ENCODE measurements at places on chromosomes 2 and 18.

GRCh38 chr2:217789736-217790181 lies 213.0 kb downstream of the TNS1 start:
- no peak for DNase-seq

DNA sequence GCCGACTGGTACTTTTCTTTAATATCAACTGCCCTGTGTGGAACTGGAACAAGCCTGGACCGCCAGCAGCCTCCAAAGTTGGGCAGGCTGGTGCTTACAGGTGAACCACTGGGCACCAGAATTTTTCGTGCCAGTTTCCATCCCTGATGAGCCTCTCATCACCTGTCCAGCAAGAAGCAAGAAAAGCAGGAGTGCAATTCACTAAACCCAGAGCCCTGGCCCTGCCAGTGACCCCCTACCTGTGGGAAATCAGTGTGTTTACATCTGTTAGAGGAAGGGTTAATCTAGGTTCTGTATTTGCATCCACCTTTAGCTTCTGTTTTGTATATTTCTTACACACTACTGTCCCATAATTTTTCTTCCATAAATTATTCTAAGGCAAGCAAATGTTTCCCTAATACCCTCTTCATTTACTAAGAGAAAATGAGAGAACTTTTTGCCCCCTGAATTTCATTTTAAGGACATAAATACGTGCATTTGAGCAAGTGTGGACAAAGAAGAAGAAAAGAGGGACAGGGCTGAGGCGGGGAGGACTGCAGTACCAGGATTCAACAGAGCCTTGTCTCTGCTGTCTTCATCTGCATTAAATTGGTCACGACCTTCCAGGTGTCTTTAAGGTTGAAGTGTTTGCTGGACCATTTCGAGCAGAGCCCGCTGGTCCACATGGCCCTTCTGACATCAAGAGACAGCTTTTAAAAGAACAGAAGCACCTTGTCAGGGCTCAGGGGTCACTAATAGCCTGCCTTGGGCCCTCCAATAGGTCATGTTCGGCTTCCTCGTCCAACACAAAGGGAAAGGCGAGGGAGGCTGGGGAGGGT lies 763.1 kb downstream of the BCL11A start:
- no peak for DNase-seq

GRCh38 chr2:111032721-111033429 lies 87.8 kb upstream of the BCL2L11 start:
- DNase-seq: no peak

- DNase-seq: no peak
Observed at GRCh38 chr2:213885485-213885884, 525.4 kb upstream of the VWC2L start.

GRCh38 chr2:200172521-200172920 lies 134.0 kb upstream of the SPATS2L start:
- no peak for DNase-seq

DNA sequence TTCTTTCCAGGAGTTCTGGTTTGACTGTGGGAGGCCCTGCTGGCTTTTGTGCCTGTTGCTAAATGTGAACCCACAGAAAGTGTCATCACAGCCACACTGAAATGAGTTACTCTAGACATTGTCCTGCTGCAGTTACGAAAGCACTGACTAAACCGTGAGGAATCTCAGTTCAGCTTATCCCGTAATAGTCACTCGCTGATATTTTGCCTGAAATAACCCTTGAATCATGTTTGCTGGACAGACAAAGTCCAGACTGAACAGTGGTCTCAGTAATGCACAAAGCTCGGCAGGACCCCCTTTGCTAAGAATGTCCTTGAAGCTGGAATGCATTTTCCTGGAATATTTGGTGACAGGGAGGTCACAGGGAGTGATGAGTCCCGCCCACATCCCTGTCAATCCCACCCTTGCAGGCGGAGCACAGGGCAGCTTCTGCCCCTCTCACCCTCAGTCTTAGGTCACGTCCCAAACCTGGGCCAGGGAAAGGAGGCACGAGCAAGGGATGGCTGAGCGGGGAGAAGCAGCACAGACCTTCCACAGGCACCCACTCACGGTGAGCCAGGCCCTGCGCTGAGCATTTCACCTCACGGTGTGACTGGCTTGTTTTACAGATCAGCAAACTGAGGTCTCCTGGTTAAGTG lies 53.4 kb downstream of the ADI1 start:
- DNase-seq: no peak

DNA sequence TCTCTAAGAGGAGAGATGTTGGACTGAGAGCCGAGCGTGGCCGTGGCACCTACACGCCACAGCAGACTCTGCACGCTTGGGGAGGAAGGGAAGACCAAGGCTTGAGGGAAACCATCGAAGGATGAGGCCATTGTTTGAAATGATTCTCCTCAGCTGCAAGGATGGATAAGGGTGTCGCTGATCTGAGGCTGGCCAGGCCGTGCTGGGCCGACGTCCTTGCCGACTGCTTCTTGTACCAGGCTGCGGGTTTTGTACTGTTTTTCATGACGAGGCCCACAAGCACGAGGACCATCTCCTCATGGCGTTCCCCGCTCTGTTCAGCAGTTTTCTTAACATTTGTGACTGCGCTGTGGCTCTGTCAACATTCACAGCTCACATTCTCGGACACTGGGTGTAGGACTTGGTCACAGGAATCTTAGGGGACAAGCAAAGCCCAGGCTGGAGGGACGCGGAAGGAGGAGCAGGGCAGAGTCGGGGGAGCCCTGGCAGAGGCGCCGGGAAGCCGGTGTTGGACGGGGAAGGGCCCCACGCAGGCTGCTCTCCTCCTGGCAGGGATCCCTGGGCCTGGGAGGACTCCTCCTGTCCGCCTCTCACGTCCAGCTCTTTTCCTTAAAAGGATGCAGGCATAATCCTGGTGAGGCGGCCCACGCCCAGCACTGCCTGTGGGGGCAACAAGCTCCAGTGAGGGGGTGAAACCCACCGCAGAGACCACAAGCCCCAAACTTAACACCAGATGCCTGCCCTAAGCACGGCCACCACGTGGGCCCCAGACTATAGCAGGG lies 259.0 kb upstream of the SALL3 start:
- no peak for DNase-seq

DNA sequence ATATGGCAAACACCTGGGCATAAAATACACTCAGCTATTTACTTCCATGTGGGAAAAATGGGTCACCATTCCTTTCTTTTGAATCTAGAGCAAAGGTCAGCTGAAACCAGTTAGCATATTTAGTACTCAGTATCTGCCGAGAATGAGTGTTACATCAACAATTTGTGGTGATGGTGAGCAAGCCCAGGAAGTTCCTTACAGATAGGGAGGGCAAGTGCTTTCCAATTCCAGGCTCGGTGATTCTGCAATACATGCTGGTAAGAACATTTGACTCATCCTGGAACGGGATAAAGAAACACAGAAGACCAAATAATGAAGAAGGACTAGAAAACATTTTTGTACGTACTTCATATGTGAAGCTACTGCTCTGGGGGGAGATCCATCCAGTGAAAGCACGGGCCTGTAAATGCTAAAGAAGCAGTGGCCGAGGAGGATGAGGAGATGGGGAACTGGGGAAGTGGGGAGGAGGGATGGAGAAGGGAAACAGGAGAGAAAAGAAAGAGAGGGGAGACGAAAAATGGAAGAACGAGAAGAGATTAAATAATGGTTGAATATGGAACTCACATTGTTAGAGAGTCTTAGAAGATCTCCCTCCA lies 251.9 kb downstream of the TTC32 start:
- DNase-seq: no peak

DNA sequence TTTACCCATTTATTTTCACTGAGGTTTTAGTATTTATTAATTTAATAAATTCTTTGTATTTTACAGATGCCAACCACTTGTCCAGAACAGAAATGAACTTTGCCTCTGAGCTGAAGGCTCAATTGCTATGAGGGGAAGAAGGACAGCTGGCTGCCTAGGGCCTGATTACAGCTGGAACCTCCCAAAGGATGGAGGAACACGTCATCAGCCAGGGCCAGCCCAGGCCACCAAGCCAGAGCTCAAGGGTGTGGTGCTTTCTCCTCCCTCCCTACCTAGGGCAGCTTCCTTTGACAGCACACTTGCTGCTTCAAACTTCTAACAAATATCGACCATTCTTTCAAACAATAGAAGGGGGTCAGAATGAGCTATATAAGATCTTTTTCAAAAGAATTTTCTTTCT lies 19.7 kb upstream of the RIOK3 start:
- DNase-seq: no peak

GRCh38 chr2:191591025-191591424 lies 86.9 kb upstream of the NABP1 start:
- no peak for DNase-seq

- DNase-seq: no peak
Observed at GRCh38 chr2:140916410-140916809, 1214.4 kb downstream of the LRP1B start.

GRCh38 chr2:150572194-150572766 lies 84.8 kb upstream of the RND3 start:
- DNase-seq: no peak

DNA sequence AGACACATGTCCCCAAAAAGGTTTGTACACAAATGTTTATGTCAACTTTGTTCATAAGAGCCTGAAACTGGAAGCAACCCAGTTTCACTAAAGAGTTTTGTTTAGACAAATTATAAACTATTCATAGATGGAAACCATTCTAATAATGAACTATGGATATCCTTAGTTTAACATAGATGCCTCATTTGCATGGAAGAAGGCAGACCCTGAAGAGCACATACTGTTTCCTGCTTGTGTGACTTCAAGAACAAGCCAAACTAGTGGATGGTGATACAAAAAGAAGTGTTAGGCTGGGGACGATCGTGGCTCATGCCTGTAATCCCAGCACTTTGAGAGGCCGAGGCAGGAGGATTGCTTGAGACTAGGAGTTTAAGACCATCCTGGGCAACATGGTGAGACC lies 48.1 kb downstream of the ACOXL start:
- DNase-seq: no peak

DNA sequence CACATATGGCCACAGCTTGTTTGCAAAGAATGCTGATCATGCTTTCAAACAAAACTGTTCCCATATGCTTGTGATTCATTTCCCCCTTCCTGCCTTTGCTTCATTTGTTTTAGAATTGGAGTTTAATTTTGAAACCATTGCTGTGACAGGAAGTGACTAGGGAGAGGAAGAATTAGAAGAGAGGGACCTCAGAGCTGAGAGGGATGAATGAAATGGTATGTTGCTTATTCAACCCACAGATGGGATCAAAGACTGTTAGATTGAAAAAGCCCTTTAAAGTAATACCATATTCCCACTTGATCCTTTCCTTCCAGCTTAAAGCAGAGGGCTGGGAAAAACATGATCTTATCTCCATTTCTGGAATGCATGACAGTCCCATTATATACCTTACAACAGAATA lies 106.2 kb upstream of the RNF152 start:
- DNase-seq: no peak

- no peak for DNase-seq
Observed at GRCh38 chr2:23520256-23520655, 135.3 kb downstream of the KLHL29 start.

DNA sequence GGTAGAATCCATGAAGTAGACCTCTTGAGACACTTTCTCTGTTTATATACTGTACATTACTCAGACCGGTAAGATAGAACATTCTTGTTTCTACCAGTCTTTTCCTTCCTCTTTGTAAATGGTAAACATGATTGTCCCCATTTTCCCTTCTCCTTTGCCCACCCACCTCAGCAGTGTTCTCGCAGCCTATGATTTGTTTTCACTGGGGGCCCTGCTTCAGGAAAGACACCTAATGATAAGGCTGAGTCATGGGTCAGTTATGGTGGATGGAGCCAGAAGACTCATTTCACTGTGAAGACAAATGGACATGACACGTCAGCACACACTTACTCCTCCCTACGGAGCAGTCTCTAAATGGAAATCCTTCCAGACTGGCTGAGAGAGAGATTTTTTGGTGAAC lies 23.7 kb downstream of the CENPO start:
- no peak for DNase-seq

- no peak for DNase-seq
Observed at GRCh38 chr2:109222825-109223471, 93.9 kb downstream of the SH3RF3 start.

- no peak for DNase-seq
Observed at GRCh38 chr2:43559391-43560230, 36.2 kb downstream of the THADA start.

- DNase-seq: no peak
Observed at GRCh38 chr2:126662621-126663020, 6.7 kb downstream of the GYPC start.

DNA sequence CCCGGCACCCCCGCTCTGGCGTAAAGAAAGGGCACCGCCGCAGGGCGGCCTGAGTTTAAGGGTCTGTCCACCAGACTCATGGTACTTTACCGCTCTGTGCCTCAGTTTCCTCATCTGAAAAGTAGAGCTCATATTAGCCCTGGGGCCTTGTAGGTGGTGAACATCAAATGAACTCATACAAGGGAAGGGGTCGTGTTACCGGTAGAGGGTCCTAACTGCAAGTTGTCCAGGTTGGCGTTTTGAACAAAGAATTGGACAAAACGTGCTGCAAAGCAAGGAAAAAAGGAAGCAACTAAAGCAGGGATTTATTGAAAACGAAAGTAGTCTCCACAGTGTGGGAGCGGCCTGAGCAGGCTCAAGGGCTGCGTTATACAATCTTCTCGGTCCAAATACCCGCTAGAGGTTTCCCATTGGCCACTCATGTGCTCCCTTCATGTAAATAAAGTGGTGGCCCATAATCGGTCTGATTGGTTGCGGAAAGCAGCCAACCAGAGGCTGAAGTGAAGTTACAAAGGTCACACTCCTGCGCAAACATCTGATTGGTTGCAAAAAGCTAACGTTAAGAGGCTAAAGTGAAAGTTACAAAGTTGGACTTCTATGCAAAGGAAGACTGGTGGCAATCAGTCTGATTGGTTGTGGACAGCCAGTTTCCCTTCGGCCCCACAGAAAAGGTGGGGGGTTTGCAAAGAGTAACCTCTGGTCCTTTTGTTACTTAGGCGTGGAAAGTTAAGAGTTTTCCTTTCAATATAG lies 80.7 kb upstream of the LDLRAD4 start:
- DNase-seq: no peak

DNA sequence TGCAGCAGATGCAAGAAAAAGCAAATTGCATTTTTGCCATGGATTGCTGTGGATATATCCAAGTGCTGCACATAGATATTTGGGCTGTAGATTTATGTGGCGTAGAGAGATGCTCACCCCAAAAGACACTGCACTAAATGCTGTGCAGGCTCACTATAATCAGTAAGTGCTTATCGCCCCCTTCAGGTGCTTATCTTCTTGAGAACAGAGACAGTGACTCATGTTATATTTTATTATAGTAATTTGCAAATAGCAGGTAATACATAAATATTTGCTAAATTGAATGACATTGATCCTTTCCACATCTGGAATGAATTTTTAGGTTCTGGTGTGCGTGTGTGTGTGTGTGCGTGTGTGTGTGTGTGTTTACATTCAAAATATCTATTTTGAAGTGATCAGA lies 36.8 kb upstream of the PLEKHM3 start:
- peak; percentile 22 for DNase-seq

DNA sequence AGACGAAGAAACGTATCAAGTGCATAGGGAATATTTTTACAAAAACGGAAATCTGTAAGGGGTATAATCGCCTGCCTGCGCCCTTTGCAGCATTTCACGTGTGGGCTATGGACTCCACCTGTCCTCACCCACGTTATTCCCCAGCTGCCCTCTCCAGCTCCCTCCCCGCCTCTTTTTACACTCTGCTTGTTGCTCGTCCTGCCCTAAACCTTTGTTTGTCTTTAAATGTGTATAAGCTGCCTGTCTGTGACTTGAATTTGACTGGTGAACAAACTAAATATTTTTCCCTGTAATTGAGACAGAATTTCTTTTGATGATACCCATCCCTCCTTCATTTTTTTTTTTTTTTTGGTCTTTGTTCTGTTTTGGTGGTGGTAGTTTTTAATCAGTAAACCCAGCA lies 169.4 kb upstream of the SIX3 start:
- DNase-seq: no peak

GRCh38 chr2:172962824-172963223 lies 112.8 kb upstream of the MAP3K20 start:
- no peak for DNase-seq

All from NCI-H2081 (cell line).